Amniotic stem cell (primary cell): ENCODE measurements at places on chromosomes 2 and 18.

GRCh38 chr2:179251870-179252269, 12.8 kb downstream of the SESTD1 start:
- no peak for DNase-seq

GRCh38 chr2:207403141-207403540, 126.6 kb upstream of the CREB1 start:
- no peak for DNase-seq

DNA sequence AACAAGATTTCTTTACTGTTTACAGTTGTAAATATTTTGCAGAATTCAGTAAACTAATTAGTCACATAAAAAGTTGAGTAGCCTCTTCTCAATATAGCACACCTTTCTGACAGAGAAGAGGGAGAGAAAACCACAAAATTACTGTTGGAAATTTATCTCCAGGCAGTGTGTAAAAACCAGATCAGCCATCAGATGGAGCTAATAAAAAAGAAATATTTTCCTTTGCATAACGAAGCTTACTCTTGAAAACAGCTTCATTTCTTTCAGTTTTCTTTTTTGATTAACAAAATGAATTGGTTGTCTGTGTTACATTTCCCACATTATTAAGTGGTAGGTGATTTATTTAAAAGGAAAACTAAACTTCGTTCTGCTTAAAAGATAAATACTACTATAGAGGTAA, 259.3 kb upstream of the KCNJ3 start:
- no peak for DNase-seq

- no peak for DNase-seq
Observed at GRCh38 chr18:33670029-33670428, 92.0 kb downstream of the ASXL3 start.

- no peak for DNase-seq
Observed at GRCh38 chr18:35497027-35497369, 762 bp downstream of the INO80C start.

DNA sequence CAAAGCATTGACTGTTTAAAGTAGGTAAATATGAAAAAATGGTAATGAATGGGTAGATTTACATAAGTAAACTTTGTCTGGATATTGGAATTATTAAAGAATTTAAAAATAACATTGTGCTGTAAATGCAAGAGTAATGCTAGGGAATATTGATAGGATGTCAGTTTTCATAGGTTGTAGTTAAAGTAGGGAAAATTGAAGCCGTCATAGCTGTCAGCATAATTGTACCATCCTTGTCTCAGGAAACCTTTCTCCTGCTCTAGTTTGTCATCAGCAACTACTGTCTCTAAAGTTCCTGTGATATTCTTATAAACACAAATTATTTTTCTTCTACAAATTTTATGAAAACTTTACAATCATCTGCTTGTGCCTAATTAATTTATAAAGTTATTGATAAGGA, 10.1 kb upstream of the SPAG16 start:
- DNase-seq, result no peak

GRCh38 chr2:174552880-174553279, 44.7 kb downstream of the WIPF1 start:
- DNase-seq, result no peak

- no peak for DNase-seq
Observed at GRCh38 chr2:63514781-63515180, 73.5 kb downstream of the WDPCP start.

DNA sequence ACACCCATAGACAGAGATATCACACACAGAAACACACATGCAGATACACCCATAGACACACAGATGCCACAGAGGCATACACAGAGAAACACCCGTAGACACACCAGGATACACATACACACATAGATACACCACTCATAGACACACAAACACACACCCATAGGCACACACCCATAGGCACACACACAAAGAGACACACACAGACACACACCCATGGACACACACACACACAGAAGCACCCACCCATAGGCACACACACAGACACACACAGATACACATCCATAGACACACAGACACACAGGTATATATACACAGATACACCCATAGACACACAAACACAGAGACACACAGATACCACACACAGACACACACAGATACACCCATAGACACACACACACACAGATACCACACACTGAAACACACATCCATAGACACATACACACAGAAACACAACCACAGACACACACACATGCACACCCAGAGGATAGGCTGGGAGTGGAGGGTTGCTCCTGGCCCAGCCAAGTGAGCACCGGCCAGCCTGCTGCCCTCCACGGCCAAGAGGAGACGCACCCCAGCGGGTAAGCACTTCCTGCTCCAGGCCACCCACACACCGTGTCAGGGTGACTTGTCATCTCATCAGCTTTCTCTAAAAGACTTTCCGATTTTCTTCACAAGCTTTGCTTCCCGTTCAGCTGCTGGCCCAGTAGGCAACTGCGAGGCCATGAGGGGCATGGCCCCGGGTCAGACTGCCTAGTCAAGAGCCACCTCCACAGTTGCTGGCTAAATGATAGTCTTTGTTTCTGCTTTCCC, 14.1 kb upstream of the CNNM3 start:
- no peak for DNase-seq

GRCh38 chr2:32342801-32343200, 14.0 kb upstream of the BIRC6 start:
- no peak for DNase-seq

DNA sequence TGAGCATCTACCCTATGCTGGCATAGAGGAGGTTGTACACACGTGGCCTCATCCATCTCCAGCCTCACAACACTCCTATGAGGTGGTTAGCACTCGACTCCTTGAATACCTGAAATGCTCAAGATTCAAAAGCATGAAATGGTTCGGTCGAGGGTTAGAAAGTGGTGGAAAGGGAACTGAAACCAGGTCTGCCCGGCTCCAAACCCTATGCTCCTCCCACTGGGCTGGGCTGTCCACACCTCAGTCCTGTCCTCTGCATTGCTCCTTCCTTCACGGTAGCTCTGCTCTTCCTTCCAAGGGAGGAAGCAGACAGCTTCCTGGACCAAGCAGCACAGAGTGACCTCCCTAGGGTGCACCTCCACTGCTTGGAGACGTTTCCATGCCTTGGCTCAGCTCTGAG, 565.2 kb upstream of the ID2 start:
- no peak for DNase-seq

GRCh38 chr2:133991606-133992168, 262.2 kb upstream of the MGAT5 start:
- DNase-seq, result no peak

- no peak for DNase-seq
Observed at GRCh38 chr18:68791801-68792200, 6.1 kb upstream of the CCDC102B start.

- DNase-seq, result no peak
Observed at GRCh38 chr2:88680916-88681315, 10.6 kb upstream of the RPIA start.

DNA sequence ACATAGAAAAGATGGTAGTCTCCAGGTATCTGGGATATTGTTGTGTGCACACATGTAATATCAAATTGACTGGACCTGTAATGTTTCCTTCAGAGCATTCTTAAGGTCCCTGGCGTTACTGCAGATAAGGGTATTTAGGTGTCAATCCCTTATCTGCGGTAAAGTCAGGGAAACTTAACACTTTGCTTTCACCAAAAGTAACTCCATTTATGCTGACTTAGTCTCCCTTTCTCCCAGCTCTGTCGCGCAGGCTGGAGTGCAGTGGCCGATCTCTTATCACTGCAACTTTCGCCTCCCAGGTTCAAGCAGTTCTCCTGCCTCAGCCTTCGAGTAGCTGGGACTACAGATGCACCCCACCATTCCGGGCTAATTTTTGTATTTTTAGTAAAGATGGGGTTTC, 1.8 kb downstream of the CNNM3 start:
- no peak for DNase-seq

DNA sequence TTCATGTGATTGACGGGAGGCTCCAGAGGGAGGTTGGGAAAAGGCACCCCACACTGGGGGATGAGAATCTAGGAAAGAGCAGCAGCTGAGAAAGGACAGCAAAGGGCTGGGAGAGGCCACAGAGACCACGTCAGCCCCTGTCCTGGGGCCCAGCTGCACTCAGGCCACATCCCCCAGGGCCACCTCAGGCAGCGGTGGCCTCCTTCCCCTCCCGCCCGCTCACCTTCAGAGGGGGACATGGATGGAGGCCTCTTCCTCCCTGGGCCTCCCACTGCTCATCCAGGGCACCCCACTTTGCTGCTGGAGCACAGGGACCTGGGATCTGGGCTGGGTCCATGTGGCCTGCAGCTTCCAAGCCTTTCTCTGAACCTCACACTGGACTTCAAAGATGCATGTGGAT, 199.8 kb upstream of the HDAC4 start:
- no peak for DNase-seq

DNA sequence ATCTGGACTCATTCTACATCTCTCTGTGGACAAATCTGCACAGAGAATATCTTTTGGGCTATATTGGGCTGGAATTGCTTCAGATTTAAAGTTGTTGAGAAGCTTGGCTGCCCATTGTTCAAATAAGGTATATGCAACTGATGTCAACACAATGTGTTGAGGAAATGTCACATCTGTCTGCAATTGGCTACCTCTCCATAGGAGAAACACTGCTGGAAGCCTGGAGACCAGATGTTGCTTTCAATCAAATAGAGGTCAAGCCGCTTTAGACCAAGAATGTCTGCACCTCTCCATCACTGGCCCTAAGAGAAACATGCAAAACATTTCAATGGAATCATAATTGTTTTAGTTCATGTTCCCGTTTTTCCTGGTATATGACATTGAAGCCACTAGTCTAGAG, 720.2 kb downstream of the SLC4A3 start:
- DNase-seq, result no peak

DNA sequence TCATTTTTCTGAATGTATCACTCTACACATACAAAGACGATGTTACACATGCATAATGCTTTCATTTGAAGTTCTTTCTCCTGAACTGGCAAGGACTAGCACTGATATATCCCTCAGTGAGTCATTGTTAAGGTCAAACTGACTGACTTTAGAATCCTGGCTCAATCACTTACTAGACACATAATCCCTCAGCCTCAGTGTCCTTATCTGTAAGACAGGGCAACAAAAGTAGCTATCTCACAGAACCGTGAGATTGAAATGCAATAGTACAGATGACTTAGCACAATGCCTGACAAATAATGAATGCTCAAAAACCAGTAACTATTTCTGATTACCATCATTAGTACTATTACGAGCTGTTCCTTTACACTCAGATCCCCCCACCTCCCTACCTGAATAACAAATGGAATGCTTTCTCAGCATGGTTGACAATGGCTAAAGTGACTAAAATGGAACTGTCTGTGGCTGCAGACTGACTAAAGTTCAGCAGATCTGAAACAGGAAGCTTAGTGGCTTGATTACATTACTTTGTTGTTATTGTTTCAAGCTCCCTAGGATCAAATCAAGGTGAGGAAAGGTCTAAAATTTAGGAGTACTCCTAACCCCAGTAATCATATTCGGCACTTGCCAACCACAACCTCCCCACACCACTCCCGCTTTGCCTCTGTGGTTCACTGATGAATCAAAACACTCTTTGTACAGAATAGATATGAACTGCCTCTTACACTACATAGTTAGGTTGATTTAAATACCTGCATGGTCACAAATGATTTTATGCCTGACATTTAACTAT, 35.8 kb upstream of the CACNB4 start:
- DNase-seq, result no peak

- DNase-seq, result no peak
Observed at GRCh38 chr2:220011859-220012258, 384.4 kb downstream of the SLC4A3 start.

DNA sequence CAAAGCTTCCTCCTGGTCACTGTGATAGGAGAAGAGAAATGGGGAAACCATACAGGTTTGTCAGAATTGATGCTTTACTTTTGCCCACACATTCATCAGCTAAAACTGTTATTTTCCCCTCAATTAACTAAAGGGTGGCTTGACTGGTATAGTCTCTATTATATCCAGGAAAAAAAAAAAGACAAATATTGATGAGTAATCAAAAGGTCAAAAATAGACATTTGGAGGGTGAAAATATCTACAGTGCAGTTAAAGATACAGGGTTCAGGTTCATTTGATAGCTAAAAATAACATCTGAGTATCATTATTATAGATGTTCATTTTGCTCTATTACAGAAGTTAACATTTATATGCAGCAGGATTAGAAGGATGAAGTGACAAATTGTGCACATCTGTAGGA, 577.6 kb upstream of the FAM98A start:
- no peak for DNase-seq

- DNase-seq, result peak; percentile 58
Observed at GRCh38 chr2:10097352-10098148, 17.3 kb upstream of the CYS1 start.

DNA sequence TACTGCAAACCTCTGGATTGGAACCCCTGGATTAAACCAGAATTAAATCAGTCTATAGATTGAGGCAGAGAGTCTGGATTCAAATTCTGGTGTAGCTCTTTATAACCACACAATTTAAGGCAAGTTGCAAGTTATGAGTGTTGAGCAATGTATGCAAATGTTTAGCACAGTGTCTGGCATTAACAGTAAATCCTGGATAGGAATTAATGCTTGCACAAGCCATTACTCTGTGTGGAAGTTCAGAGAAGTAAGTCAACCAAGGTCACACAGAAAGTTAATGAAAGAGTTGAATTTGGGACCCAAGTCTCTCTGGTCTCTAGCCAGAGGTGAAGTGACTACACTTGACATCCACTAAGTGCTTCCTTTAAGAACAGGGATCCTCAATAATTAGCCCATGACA, 2.0 kb upstream of the MARCO start:
- no peak for DNase-seq

GRCh38 chr2:696463-696862, 19.3 kb upstream of the TMEM18 start:
- DNase-seq, result no peak

DNA sequence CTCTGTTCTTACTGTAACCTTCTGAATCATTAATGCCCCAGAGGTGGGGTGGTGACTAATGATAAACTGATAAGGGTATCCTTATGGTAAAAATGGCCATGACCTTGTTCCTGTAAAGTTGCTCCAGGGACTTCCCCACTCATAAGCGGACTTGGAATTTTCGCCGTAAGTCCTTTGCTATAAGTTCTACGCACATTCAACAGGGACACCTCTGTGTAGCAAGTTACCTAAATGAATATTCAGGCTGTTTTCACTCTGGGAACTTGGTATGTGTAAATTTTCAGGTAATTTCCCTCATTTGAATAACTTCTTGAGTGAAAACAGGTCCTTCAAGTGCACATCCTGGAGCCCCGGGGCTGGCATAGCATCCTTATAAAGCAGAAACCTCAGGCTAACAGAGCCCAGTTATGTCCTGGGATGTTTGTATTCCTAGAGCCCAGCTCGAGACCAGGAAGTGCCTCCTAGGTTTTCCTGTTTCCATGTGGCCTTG, 9.4 kb upstream of the AGFG1 start:
- DNase-seq, result no peak

GRCh38 chr2:48749291-48750127, 6.0 kb downstream of the LHCGR start:
- no peak for DNase-seq

DNA sequence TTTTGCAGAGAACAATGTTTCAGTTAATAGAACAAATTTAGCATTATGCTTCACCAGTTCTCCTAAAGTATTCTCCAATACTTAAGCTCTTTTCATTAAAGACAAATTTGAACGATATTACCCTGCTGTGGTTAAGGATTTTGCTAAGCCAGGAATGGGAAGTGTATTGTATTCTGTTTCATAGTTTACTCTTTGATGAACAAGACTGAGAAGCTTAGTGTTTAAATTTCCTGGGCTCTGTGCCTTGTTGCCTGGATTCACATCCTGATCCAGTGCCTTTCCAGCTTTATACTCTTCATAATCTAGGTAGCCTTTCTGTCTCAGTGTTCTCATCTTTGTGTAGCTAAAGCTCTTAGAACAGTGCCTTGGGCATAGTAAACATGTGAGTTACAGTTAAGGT, 58.6 kb upstream of the GLS start:
- no peak for DNase-seq

GRCh38 chr2:239629926-239630617, 229.3 kb upstream of the HDAC4 start:
- no peak for DNase-seq
